Stimulated activated naive B cell treated with anti-CD40 and anti-IgM and Interleukin-4, amounts not matched to agents 10 μg/mL and 1 μg/mL and 100 μg/mL, for 72 hours (primary cell): ENCODE measurements at places on chromosomes 3 and 15.
A peak's percentile ranks its signal among the peaks of the same experiment; 100 is the strongest.

DNA sequence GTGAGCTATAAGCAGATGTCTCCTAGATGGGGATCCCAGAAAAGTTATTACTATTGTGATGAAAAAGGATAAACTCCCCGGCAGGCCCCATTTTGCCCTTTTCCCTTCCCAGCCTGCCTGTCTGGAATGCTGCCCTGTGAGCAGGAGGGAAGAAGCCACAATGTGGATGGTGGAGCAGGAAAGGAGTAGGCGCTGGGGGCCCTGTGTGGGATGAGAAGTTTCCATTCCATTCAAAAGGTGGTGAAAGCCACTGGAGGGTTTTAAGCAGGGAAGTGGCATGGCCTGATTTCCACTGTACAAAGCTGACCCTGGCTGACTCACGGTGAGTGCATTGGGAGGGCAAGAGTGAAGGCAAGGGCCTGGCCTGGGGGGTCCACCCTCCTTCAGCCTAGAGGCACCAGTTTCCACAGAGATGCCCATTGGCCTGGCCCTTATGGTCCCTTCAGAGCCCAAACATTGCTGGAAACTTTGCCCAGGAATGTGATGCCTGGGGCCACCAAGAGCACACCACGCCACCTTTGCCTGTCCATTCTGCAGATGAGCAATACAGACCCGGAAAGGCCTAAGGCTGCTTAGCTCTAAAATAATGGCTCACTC lies 206.9 kb downstream of the RPLP1 start:
- no peak for DNase-seq

DNA sequence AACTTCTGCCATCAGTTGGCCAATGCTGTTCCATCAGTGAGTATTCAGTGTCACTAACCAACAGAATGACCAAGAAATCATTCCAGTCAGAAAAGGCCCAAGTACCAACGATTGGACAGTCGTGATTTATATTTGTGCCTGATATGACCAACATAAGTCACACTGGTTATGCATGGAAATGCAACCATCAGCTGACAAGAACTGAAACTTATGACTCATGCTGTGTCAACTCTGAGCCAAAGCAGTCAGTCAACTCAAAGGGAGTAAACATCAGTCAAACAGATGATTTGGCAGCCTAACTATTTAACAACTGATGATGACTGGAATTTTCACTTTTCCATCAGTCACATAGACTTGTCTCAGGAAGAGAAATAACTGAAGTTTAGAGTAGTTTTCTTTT lies 142.4 kb downstream of the ANXA2 start:
- DNase-seq = peak; percentile 4

- no peak for DNase-seq
Observed at GRCh38 chr3:43394041-43394554, 107.8 kb downstream of the SNRK start.

DNA sequence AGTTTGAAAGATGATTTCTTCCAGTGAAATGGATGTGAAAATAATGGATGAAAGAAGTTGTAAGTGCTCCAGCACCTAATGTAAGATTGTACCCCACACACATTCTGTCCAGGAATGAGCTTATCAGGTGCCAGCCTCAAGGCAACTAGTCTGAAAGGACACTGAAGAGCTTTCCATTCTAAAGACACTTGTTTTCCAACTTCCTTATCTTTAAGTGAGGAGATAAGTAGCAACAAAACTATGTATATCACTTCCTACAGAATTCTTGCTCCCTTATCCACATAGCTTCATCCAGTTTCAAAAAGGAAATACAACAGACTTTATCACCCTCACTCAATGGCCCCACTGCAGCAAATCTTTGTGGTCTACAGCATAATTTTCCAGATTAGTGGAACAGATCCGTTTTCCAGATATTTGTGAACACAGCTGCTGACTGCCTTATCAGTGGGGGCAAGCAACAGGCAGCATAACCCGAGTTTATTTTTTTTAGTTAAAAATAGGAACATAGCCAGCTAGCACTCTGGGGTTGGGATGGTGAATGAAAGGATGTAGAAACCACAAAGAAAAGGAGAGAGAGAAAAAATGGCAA lies 60.6 kb downstream of the CD200R1L start:
- no peak for DNase-seq

GRCh38 chr15:55320238-55320550 lies 1.2 kb downstream of the PIGB start:
- no peak for DNase-seq

- no peak for DNase-seq
Observed at GRCh38 chr3:188003188-188004171, 150.5 kb upstream of the LPP start.

DNA sequence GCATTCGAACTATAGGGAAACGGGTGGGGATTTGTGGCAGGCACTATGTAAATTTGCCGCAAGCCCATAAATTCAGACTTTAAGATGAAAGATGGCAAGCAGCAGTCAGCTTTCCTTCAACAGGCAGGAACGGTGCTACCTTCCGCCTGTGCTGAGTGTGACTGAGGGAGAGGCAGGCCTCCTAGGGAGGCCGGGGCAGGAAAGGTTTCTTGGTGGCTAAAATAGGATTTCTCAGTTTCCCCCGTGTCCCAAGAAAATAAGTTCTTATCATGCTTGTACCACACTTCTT lies 12.5 kb downstream of the FLNB start:
- no peak for DNase-seq

- DNase-seq = no peak
Observed at GRCh38 chr15:25236143-25236860, 202.5 kb downstream of the UBE3A start.

GRCh38 chr3:148002705-148003205 lies 593.6 kb downstream of the ZIC1 start:
- DNase-seq = no peak

DNA sequence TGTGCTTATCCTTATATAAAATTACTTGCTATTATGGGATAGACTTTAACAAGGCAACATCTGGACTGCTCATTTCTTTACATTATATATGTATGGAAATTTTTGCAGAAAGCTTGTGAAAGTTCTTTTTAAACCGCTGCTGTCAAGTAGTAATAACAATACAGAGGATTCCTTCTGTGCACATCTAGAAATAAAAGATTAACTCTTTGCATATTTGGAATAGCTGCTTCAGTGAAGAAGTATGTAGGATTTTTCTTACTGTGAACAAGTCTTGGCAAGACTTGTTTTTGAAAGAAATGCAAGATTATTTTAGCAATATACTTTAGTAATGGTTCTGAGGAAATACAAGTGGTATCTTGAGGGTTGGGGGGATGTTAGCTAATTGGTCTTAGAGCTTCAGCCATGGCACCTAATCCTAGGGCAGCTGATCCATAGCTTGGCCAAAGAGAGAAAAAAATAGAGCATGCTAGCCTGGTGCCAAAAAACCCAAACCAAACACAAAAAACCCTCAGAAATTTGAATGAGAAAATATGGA lies 4.3 kb downstream of the PRKCI start:
- no peak for DNase-seq

DNA sequence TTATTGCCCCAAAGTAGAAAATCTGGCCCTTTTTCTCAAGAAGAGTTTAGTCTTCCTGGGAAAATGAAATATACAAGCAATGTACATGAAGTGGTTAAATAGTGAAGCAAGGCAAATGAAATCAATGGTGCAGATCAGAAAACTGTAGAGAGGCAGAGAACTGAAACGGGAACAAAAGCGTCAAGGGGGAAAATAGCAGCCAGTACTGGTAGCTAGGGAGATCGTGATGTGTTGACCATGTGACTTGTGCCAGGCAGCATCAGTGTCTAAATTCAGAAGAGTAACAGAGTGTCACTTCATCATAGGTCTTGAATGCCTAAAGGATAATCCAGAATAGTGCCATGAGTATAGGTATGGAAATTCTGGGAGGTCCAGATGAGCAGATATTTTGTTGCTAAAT lies 163.1 kb downstream of the CHL1 start:
- DNase-seq = no peak

DNA sequence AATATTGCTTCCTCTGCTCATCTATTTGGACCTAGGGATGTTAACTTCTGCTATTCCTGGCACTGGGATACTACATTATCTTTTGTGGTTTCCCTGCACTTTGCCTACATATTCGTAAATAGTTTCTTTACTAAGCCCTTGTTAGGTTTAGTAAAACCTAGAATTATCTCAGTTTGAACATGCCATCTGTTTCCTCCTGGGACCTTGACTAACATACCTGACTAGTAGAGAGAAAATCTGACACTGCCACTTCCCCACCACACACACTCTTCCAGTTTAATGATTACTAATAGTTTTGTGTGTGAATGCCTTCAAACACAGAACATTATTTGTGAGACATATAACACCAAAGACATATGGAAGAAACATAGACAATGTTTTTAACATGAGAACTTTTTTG lies 28.2 kb upstream of the SOX2 start:
- DNase-seq = no peak

GRCh38 chr3:189132231-189132671 lies 39.5 kb upstream of the TPRG1 start:
- peak; percentile 20 for DNase-seq

- no peak for DNase-seq
Observed at GRCh38 chr3:128576290-128576689, 74.3 kb downstream of the RPN1 start.

GRCh38 chr3:120438665-120439370 lies 12.0 kb downstream of the FSTL1 start:
- DNase-seq = no peak
